ENCODE measurements at places on chromosomes 6 and 20.

DNA sequence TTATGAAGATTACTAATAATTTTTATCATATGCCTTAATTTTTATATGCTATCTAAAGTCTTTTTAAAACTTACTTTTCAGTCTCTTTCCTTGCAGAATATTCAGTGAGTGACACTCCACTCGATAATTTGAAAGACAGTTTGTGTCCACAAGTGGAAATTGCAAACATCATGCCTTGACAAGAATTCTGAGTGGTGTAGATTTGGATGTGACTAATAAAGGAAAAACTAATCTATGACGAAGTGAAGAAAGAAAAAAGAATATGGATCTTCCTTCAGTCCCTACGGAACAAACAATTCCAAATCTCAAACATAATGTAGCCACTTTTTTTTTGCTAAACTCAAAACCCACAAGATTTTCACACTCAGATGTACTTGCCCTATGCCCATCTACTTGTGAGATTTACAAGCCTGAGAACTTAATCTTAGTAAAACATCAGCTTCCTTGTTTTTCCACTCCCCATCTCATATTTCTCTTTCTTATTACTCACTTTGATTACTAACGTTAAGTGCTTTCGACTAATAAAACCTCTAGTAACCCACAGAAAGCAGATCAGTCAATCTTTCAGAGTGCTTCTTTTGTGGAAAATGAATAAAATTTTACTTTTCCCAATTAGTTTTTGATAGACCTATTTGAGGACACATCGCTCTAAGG, 1155.8 kb downstream of the GRIK2 start:
- no peak for DNase-seq

DNA sequence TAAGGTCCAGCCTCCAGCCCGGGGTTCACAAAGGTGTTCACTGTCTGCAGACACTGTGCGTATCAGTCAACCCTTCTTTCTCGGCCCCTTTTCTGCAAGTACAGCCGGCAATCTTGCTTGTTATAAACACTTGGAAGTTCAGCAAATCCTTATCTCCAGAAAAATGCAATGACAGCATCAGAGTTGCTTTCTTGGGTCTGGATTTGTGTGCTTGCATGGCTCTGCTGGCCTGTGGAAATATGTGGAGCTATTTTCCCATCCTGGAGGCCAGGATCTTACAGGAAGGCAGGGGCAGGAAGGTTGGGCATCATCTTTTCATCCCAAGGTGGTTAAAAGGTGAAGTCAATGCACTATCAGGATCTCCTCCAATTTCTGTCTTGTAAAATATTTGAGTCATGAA, 100.3 kb downstream of the SMOC2 start:
- no peak for DNase-seq

GRCh38 chr6:14458669-14459266, 341.2 kb downstream of the CD83 start:
- peak; percentile 33 for DNase-seq

GRCh38 chr6:35043381-35044130, 97.6 kb downstream of the TCP11 start:
- no peak for DNase-seq

DNA sequence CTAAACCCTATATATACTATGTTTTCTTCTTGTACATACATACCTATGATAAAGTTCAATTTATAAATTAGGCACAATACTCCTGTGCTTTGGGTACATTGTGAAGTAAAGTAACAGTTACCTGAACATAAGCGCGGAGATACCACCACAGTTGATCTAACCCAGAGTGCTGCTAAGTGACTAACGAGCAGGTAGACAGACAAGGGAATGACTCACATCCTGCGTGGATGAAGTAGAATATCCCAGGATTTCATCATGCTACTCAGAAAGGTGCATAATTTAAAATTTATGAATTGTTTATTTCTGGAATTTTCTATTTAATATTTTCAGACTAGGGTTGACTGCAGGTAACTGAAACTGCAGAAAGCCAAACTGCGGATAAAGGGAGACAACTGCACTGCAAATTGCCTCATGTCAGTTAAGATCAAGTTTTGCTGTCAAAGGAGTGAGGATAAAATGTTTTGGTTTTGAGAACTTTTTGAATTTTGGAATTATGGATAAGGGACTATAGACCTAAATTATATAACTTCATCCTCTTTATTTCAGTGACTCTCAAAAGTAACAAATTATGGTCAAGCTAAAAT, 14.4 kb downstream of the MKKS start:
- DNase-seq: no peak

DNA sequence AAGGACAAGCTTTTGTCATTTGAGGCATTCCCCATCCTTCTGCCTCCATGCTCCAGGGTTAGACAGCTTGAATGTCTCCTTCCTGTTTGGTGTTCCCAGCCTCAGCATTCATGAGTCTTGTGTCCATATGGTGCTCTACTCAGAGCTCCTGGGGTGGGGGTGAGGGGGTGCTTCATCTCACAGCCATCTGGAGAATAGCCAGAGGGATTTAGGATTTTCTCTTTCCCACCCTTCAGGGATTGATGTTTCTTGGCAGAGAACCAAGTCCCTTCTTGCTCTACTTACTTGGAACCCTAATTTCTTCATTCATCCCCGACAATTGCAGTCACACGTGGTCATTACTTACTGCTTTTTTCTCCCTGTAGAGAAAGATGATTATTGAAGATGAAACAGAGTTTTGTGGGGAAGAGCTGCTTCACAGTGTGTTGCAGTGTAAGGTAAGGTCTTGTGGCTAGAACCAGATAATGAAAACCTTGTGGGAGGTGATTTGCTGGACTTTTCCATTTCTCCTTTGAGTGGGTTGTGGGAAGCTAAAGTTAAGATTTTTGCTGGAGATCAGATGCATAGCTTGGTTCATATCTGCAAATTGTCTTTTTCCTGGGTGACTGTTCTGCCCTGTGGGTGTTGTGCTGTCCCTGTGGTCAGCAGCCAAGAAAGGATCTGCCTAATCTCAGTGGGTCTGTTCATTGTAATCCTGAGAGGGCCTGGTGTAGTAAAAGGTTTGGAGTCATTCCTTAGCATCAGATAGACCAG, 18.6 kb downstream of the CMTR1 start:
- DNase-seq: no peak

DNA sequence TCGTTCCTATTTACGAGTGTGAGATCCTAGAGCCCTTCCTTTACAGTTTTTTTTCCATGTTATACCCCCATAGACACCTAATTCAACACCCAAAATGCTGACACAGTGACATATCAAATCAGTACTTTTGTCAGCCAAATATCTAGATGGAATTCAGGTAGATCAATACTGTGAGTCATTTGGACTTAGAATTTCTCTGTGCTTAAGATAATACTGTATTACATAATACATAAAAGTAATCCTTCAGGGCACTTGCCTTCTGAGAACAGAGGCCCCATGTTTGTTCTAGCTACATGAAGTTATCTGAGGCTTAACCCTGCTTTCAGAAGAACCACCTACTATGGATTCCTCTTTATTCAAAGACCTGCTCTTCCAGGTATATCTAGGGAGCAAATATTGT, 623.1 kb downstream of the PHF3 start:
- no peak for DNase-seq

DNA sequence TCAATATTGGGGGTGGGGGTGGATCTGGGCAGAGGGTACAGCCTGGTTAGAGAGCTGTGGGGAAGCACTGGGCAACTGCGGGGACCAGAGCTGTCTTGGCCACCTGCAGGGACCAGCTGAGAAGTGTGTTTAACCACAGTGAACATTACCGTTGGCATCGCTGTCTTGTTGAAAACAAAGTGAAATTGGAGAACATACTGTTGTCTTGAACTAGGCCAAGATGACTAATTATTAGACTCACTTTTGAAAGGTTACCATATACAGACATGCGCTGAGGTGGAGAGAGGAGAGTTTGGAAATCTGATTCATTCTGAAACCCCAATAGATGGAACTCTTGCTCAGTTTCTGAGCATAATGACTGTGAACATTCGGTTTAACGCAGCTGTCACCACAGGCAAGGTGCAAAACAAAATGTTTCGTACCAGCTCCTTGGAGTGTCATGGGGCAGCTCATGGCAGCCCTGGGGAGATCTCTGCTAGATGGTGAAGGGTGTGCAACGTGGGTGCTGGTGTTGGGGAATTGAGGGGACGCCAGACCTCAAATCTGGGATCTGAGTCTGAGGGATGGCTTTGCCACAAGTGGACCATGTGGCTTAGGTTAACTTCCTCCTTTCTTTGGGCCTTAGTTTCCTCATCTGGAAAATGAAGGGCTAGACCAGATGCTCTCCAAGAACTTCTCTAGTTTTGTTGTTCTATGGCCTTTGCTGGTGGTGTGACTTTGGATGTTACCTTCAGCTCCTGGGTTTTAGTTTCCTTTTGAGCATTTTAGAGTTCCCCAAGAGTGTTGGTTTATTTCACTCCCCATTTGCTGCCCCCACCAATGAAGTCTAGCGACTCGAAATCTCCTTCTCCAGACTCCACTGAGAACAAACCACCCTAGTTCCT, 24.6 kb upstream of the GTSF1L start:
- DNase-seq: peak; percentile 62

DNA sequence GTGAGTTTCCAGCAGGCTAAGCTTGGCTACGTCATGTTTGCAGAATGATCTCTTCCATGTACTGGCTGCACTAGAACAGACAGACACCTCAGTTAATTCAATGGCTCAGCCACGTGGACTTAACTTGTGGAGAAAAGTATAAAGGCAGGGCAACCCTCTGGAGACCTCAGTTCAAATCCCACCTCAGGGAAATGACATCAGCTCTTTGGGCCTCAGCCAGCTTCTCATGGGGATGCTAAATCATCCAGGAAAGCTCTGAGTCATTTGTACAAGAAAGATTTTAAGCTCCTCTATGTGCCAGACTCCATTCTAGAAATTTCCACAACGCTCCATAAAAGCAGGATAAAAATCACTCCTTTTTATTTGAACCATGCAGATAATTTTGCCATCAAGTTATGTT, 128.5 kb upstream of the SALL4 start:
- peak; percentile 10 for DNase-seq

DNA sequence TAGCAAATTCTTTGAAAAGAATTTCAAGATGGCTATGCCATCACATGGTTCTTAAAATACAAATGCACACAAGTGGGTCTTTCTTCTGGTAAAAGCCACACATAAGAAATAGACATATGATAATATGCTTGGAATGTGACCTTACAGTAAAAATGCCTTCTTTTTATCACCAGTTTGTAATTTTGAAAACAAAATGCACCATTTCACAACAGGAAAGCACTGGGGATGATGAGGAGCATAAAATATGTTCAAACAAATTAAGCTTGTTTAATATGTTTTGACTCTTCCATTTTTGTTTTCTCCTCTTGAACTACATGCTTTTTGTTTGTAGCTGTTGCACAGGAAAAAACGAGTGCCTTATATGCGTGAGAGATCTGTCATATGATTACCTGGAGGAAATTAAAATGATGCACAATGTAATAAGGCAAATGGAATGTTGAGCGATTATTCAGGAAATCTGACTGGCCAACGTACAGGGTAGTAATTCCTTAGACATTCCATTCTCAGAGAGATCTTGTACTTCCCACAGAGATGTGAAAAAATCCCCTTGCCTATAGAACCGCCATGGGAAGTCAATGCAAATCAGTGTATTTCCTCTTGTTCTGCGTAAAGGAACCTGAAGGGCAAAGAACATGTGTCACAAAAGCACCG, 911.6 kb downstream of the TFAP2A start:
- DNase-seq: no peak
